ENCODE measurements at places on chromosomes 6 and 20.

- no peak for DNase-seq
Observed at GRCh38 chr20:57478176-57478575, 46.8 kb downstream of the CTCFL start.

DNA sequence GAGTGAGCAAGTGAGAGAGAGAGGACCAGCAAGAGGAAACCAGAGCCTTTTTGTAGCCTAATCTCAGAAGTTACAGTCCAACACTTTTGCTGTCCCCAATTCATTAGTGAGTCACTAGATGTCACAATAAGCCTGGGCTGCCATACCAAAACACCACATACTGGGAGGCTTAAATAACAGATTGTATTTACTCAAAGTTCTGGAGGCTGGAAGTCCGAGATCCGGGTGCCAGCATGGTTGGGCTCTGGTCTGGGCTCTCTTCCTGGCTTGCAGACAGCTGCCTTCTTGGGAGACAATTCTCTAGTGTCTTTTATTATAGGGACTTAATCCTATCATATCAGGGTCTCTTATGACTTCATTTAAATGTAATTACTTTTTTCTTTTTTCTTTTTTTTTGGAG, 50.7 kb upstream of the FERMT1 start:
- no peak for DNase-seq

DNA sequence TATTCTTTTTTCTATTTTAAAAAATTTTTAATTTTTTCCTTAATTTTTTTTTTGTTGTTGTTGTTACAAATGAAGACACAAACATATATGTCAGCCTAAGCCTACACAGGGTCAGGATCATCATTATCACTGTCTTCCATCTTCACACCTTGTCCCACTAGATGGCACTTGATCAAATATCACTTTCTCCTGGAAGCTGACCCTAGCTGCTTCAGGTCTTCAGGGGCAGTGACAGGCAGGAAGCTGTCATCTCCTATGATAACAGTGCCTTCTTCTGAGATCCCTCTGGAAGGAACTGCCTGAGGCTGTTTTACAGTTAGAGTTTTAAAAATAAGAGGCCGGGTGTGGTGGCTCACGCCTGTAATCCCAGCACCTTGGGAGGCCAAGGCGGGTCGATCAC, 70.2 kb upstream of the EEF1E1 start:
- no peak for DNase-seq

DNA sequence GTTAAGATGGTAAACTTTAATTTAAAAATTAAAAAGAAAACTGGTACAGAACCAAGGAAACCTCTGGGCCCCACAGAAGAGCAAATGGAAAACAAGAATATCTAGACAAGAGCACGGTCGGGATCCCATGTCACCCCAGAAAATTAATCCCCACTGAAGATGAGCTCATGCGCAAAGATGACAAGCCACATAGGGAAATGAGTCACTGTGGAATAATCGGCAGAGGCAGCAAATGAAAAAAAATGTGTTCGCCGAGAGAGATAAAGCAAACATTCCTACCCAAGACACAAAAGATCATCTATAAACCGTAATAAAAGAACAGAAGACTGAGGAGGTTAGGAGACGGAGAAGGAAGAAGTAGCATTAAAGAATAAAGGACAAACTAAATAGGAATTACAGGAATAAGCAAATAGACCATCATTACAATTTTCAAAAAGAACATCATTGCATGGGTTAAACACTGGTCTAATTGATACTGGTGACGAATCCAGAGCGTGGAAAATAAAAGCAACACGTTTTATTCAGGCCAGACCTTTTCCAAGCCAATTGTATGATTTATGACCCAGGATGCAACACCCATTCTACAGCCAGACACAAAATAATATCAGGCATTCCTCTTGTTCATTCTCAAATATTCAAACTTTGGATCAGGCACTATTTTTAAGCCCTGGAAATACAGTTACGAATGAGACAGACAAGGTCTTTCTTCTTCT, 138.0 kb upstream of the ARID1B start:
- no peak for DNase-seq

GRCh38 chr6:126429866-126430265, 90.0 kb downstream of the CENPW start:
- DNase-seq = no peak

DNA sequence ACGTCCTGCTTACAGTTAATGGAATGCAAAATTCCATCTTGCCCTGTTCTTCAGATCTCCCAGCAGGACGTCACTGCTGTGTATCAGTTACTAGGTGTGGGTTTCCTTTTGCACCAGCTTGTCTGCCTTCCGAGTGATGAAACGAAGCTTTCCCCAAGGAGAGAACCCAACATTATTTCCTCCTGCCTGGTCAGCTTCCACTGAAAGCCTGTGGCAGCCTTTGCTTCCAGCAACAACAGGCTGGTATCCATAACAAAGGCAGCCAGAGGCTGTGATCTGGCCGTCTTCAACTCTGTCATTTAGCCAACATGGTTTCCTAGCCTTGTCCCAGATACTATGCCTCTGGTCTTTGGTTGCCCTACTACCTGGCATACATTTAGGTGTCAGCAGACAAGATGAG, 78.9 kb upstream of the HEY2 start:
- DNase-seq = no peak

All from stimulated activated CD8-positive, alpha-beta memory T cell treated with anti-CD3 and anti-CD28 coated beads, Interleukin-12 subunit alpha, Interleukin-12 subunit beta, amount 100 ng/mL, for 1 hour (primary cell).